ENCODE measurements at places on chromosomes 2 and 18.

DNA sequence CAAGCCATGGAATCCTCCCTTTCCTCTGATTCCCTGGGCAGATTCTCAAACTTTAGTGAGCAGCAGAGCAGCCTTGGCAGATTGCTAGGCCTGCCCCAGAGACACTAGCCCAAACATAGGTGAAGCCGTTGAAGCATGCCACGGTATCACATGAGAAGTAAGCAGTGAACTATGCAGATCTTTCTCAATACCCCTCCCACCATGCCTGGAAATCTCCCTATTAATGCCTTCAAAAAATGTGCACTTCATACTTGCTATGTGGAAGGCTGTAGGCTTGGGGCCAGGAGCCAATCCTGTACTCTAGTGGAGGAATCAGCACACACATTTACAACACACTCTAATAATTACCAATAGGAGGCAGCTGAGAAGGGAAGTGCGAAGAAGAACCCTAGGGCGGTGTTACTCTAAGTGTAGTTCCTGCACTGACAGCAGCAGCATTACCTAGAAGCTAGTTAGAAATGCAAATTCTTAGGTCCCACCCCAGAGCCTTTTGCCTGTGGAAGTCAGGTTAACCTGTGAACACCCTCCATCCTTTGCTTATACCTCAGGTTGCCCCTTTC is 305.1 kb upstream of the SPRED2 start:
- no peak for DNase-seq

DNA sequence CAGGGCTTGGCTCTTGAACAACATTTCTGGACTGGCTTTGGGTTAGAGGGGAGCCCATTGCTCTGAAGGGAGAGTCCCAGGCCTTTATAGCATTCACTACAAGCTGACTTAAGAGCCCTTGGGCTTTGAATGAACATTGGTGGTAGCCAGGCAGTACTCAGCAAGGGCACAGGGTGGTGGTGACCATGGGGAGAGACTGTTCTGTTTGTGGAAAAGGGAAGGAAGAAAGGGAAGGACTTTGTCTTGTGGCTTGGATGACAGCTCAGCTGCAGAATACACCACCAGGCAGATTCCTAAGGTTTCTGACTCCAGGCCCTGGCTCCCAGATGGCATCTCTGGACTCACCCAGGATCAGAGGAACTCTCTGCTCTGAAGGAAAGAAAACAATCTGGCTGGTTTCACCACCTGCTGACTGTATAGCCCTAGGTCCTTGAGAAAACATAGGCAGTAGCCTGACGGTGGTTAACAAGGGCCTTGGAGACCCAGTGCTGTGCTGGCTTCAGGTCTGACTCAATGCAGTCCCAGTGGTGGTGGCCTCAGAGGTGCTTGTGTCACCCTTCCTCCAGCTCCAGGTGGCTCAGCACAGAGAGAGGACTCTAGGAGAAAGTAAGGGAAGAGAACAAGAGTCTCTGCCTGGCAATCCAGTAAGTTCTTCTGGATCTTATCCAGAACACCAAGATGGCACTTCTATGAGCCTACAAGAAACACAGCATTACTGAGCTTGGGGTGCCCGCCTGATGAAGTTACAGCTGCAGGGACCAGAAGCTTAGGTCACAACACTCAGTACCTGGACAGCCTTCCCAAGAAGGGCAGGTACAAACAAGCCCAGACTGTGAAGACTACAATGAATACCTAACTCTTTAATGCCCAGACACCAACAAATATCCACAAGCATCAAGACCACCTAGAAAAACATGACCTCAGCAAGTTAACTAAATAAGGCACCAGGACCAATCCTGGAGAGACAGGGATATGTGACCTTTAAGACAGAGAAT is 16.4 kb upstream of the ABCB11 start:
- no peak for DNase-seq

- peak; percentile 12 for DNase-seq
These were observed 11.8 kb downstream of the ALS2 start for GRCh38 chr2:201768918-201769317.

DNA sequence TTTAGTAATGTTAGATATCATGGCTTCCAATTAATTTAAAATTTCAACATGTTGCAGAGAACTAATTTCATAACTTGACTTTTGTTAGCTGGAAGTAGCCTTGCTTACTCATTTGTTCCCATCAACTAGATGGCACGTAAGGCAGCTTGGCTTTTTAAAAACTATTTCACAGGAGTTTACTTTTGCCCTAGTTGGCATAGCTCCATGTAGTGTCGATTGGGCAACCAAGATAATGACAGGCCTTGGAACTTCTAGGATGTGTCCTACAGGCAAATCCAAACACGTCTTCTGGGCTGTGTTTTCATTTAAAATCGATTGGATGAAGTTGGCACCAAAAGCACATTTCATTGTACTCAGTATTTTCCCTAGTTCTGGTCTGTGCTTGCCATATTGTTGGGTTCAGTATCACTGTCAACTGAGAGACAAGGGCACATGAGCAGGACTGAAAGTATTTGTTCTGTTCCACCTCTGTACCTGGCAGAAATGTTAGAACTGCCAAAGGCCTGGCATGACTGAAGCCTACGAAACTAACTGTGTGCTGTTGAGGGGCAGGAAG is 29.4 kb downstream of the HADHB start:
- peak; percentile 81 for DNase-seq

DNA sequence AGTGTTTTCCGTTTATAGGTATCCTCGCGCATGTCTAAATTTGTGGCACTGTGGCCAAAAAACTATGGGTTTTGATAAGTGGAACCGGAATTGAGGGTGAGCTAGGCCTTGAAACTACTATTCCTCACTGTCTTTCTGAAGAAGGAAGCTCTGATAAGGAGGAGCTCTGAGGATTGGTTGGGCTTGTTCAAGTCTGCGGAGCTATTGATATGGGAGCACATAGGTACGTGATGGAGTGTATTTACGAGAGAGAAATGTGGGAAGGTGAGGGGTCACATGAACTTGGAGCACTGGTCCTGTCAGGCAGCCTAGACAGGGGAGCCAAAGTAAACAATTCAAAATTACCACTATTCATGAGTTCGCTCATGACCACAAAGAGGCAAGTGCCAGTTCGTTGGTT is 131.4 kb downstream of the BABAM2 start:
- DNase-seq, result no peak

- DNase-seq, result no peak
These were observed 65.9 kb downstream of the EDAR start for GRCh38 chr2:108923019-108923700.

- no peak for DNase-seq
These were observed 81.4 kb downstream of the TGOLN2 start for GRCh38 chr2:85246348-85246747.

DNA sequence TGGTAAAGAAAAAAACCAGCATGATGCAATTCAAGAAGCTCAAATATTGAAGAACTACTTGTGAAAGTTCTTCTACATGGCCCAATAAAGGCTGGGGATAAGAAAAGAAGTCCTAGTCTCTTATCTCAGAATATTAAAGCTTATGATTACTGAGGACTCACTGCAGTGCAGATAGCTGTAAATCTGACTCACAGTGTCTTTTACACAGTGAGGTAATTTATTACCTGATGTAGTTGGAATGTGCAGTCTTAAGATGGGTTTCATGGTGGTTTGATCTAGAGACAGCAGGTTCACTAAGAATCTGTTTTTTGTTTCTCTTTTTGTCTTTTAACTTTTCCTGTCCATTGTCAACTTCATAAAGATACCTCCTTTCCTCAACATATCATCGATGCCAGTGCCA is 484.0 kb upstream of the MAP2 start:
- DNase-seq, result no peak

DNA sequence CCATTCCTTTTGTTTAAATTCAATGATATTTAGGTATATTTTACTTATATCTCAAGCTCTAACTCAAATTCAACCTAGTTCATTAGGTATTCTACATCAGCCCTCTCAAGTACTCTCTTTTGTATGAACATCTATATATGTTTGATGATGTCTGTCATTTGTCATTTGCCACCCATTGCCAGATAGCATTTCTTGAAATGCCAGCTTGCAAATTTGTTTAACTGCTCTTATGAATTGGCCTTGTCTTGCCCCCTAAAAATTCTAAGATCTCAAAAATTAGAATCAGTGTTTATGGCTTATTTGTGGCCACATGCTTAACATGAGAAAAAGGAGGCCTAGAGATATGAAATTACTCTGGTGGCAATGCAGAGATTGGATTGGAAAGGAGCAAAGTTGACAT is 1140.3 kb upstream of the DDX18 start:
- no peak for DNase-seq

GRCh38 chr2:168025487-168026202 is 221.8 kb downstream of the STK39 start:
- no peak for DNase-seq

GRCh38 chr2:80330527-80331450 is 26.2 kb upstream of the LRRTM1 start:
- no peak for DNase-seq
